Stimulated activated CD8-positive, alpha-beta memory T cell treated with anti-CD3 and anti-CD28 coated beads, Interleukin-4, amount 100 ng/mL, for 48 hours (primary cell): ENCODE measurements at places on chromosomes 1 and 21.
A peak's percentile ranks its signal among the peaks of the same experiment; 100 is the strongest.

- no peak for DNase-seq
Measured at GRCh38 chr21:14058566-14058965, 152.2 kb downstream of the LIPI start.

- no peak for DNase-seq
Measured at GRCh38 chr1:24805534-24806301, 60.5 kb downstream of the CLIC4 start.

GRCh38 chr1:169121146-169121923, 14.8 kb downstream of the ATP1B1 start:
- DNase-seq, result no peak

DNA sequence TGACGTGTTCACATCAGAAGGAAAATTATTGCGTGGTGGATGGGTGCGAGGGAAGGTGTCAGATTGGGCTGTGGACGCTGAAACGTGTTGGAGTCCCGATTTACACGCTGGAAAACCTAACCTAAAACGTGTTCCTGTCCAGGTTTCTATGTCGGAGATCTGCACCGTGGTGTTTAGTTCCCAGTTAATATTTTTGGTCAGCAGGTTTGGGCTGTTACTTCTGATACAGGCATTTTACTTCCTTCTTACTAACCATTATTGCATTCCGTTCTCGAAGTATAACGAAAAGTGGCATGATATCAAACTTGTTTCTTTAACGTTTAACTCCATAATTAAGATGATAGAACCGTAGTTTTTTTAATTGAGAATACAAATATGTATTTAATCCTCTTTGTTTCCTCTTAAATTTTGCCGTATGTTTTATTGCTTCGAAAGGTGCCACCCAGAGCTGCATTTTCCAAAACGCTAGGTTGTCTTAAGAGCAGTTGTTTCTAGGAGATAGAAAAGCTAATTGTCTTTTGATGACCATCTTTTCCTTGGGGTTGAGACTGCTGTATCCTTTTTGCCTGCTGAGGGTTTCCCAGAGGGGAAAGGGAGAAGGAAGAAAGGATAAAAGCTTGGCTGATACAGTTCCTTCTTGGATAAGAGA, 1.3 kb downstream of the ADARB1 start:
- no peak for DNase-seq

GRCh38 chr1:24925082-24925779, 4.8 kb downstream of the RUNX3 start:
- peak; percentile 89 for DNase-seq

DNA sequence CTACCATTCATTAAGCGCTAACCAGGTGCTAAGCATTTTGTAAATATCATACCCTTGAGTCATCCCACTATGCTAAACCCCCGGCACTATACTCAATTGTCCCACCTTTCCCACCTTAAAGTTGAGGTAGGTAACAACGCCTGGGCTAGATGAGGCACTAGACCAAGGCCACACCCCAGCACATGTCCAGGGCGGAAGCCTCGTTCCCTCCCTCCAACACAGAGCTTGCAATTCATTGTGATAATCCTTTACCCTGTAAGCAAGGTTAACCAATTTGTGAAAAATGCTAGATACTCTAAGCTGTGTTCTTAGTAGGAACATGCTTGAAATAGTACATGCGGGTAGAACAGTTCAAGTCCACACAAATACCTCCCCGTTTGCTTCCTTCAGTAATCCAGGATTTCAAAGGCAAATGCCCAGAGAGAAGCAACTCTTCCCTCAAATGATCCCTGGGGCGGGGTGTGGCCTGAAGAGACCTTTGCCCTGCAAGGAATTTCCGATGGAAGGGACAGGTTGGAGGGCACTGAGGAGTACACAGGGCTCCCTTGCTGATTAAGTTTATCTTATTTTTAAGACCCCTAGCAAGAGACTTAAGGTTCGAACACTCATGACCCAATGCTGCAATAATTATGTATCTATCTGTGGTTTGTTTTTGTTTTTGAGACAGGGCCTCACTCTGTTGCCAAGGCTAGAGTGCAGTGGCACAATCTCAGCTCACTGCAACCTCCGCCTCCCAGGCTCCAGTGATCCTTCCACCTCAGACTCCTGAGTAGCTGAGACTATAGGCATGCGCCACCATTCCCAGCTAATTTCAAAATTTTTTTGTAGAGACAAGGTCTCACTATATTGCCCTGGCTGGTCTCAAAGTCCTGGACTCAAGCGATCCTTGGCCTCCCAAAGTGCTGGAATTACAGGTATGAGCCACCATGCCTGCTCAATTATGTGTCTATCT, 2.6 kb downstream of the RSPH1 start:
- DNase-seq, result peak; percentile 3

DNA sequence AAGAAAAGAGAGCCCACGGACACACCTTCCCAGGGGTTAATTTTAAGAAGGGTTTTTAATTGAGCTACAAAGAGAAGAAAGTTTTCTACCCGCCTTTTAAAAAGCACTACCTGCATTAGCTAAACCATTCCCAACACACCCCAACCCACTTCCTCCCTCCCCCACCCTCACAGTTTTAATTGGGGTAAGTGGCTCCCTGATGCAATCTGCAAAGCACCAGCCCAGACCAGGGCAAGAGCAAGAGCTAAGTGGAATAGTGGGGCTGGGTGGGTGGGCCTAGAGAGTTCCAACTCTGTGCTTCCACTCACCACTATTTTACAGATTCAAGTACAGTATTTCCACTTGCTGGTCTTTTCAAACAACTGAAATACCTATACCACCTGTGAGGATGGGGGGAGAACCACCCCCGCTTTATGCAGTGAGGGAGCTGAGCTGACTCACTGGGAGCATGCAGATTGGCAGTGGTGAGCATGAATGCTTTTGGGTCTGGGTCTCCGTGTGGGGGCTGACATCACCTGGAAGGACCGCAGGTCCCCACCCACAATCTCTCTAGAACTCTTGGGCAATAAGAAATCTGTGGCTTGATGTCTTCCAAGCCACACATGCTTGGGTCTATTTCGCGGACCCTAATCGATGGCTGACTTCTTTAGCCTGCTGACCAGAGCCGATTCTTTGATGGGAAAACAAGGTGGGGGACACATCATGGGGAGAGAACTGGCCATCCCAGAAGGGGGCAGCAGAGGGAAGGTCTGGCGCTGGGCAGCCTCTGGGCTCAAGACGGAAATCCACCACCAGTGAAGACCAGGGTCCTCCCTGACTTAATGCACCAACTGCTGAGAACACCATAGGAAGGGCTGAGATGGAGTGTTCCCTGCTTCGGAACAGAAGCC, 95.5 kb downstream of the SSBP3 start:
- peak; percentile 51 for DNase-seq

DNA sequence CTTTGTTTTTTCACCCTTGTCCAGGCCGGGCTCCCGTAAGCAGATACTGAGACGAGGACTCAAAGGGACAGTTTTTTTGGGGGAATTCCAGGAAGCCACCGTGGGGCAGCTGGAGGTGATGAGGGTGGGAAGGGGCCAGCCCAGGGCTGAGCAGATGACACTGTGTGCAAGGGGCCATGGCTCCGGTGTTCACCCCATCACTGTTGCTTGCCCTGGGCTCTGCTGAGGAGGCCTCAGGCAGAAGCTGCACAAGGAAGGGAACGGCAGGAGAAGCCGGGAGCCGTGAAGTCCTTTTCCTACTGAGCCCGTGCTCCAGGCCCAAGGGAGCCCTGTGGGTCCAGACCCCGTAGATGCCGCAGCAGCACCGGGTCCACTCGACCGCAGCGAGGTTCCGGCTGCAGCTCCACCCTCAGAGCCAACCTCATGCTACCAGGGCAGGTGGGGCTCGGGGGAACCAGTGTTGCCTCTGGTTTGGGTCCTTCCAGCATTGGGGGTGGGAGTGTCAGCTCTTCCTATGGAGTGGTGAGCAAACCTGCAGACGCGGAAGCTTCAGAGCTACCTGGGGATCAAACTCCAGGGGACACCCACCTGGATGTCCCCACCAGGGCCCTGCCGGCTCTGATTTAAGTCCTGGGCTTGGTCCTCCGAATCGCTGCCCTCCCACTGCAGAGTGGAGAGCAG, 4.3 kb upstream of the CALML6 start:
- DNase-seq, result no peak
